Left ventricle myocardium inferior (tissue), 1 donor: ENCODE measurements at places on chromosomes 1 and 21. TPM values are rescaled to one million over a fixed set of nuclear protein-coding genes. Genes with fewer than 3 reads are reported as not detected.
A peak's percentile ranks its signal among the peaks of the same experiment; 100 is the strongest.

DNA sequence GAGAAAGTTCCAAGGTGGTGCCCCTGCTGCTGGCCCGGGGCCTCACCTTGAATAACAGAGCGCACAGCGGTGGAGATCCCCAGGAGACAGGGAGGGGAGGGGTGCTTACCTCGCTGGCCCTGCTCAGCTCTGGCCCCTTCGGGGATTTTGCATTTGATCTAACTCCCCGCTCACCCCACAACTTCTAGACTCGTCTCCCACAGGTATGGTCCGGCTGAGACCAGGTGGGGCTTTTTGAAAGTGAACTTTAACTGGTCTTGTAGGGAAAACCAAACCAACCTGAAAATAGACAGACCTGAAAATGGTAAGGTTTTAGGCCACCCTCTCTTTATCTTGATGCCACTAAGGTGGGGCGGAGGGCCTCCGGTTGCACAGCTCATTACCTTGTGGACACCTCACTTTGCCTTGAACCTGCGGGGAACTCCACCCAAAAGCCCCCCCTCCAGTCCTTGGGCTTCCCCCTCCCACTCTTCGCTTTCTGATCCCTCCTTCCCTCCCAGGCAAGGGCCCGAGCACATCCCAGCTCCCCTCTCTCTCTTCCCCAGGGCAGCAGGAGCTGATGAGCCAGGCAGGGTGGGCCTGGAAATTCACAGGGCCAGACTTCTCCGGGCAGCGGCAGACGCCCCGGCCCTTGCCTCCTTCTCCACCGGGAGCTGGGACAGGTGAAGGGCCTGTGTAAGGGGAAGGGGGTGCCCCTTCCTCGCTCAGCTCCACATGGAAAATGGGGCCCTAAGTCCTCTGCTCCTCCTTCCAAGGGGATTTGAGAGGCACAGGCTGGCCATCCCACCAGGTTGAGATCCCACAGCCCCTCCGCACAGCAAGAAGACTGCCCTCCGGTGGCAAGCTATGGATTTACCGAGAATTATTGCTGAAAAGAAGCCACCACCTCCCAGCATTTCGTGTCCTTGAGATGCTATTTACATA is 16.1 kb downstream of the TNFRSF8 start:
- H3K27me3 ChIP-seq: peaks cover 43% of the 10 kb centered on the region
- no peaks in the 10 kb centered on the region for H3K36me3 ChIP-seq
- DNase-seq: no peak
- H3K4me3 ChIP-seq: no peak overlapping the region
- no peaks in the 10 kb centered on the region for H3K4me1 ChIP-seq

DNA sequence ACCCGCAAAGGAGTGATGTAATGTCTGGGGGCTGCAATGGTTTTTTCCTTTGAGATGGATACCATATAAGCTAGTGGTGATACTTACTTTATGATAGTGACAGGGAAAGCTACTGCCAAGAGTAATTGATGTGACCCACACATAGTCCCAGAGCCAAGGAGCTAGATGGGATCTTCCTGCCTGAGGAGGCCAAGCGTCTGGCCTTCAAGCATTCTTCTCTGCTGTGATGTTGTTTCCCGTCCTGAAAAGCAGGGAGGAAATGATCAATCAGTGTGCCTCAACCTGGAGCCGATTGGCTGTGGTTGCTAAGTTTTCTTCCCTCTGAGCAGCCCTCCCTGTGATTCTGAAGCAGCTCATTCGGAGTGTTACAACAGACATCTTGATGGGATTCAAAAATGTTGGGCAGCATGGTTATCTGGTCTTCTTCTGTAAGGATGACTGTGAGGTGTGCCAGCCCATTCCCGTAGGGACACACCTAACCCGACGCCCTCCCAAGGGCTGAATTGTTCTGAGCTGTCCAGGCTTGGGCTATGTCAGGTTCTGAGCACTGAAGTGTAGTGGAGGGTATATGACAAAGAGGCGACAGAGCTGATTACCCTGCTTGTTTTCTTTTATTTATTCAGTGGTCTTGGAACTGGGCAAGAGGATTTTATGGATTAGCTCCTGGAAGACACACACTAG is 56.7 kb downstream of the UCK2 start:
- H3K4me3 ChIP-seq: no peak overlapping the region
- H3K4me1 ChIP-seq: peaks cover 27% of the 10 kb centered on the region
- H3K27me3 ChIP-seq: no peaks in the 10 kb centered on the region
- DNase-seq: no peak
- no peaks in the 10 kb centered on the region for H3K36me3 ChIP-seq

GRCh38 chr1:177799746-177800145 is 170.1 kb downstream of the SEC16B start:
- H3K27ac ChIP-seq: no peak overlapping the region
- H3K36me3 ChIP-seq: no peaks in the 10 kb centered on the region
- DNase-seq: no peak
- peaks cover 65% of the 10 kb centered on the region for H3K27me3 ChIP-seq

GRCh38 chr1:12153181-12153785 is 13.5 kb upstream of the TNFRSF1B start:
- H3K4me3 ChIP-seq: no peak overlapping the region
- H3K36me3 ChIP-seq: no peaks in the 10 kb centered on the region
- no peaks in the 10 kb centered on the region for H3K27me3 ChIP-seq

DNA sequence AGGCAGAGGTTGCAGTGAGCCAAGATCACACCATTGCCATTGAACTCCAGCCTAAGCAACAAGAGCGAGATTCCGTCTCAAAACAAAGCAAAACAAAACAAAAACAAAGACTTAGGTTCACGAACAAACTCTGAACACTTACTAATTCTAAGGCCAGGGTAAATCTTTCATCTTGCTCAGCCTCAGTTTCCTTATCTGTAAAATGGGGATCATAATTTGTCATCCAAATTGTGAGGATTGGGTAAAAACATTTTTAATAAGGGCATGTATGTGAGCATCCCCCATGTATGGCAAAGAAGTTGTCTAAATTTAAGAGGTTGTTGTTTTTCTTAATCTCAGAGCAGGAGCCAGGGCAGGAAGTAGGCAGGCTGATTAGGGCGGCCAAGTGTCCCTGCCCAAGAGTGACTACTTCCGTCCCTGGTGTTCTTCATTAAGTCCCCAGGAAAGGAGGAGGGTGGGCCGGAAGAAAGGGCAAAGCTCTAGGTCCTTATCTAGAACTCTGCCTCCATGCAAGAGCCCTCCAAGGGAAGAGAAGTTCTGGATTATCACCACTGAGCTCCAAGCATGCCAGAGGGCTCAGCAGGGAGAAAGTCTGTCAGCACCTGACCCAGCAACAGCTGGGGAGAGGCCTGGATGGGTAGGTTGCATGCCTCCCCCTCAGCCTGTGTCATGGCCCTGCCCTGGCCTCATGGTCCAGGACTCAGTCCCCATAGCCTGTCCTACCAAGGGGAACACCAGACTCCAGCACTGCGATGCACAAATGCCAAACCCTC is 49.9 kb upstream of the CLIC4 start:
- peak; percentile 38 for DNase-seq
- H3K4me3 ChIP-seq: peak overlapping the region; percentile 10
- H3K36me3 ChIP-seq: no peaks in the 10 kb centered on the region
- H3K4me1 ChIP-seq: peaks cover 63% of the 10 kb centered on the region

- peaks cover 53% of the 10 kb centered on the region for H3K4me1 ChIP-seq
- no peak overlapping the region for H3K4me3 ChIP-seq
- H3K36me3 ChIP-seq: no peaks in the 10 kb centered on the region
- no peak for DNase-seq
Observed at GRCh38 chr1:207021876-207022596, 10.5 kb downstream of the C1orf116 start.

GRCh38 chr1:154499446-154499845 is 2.6 kb upstream of the TDRD10 start:
- no peak for DNase-seq
- H3K36me3 ChIP-seq: peaks cover 14% of the 10 kb centered on the region
- H3K4me3 ChIP-seq: peak overlapping the region; percentile 74
- H3K27ac ChIP-seq: peak overlapping the region; percentile 94
- H3K4me1 ChIP-seq: peaks cover 73% of the 10 kb centered on the region

DNA sequence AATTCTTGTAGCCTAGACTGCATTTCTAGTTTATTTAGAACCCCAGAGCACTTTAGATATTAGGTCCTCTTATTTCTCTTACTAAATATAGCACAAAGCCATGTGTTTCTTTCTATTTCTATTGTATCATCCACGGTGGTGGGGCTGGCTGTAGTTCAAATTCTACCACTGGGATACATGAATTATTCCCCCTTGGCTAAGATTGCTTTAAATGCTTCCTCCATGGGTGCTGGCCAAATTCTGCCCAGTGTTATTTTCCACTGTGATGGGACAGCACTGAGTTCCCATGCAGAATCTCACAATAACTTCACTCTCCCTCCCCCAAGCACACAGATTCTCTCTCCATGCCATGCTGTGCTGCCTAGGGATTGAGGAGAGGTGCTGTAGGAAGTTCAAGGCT is 41.5 kb upstream of the GBP6 start:
- no peak overlapping the region for H3K4me3 ChIP-seq
- H3K36me3 ChIP-seq: no peaks in the 10 kb centered on the region
- DNase-seq: no peak
- H3K4me1 ChIP-seq: peaks cover 15% of the 10 kb centered on the region
- no peak overlapping the region for H3K27ac ChIP-seq

DNA sequence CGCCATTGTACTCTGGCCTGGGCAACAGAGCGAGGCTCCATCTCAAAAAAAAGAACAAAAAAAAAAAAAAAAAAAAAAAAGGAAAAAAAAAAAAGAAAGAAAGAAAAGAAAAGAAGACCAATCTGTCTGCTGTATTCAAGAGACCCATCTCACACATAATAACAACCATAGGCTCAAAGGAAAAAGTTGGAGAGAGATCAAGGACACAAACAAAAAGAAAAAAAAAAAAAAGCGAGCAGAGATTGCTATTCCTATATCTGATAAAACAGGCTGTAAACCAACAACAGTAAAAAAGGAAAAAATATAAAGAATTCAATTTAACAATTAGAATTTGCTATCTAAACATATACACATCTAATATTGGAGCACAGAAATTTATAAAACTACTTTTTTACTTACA is 150.4 kb downstream of the BRINP3 start:
- DNase-seq: no peak
- H3K27ac ChIP-seq: no peak overlapping the region
- no peaks in the 10 kb centered on the region for H3K4me1 ChIP-seq
- H3K36me3 ChIP-seq: no peaks in the 10 kb centered on the region
- H3K27me3 ChIP-seq: no peaks in the 10 kb centered on the region

DNA sequence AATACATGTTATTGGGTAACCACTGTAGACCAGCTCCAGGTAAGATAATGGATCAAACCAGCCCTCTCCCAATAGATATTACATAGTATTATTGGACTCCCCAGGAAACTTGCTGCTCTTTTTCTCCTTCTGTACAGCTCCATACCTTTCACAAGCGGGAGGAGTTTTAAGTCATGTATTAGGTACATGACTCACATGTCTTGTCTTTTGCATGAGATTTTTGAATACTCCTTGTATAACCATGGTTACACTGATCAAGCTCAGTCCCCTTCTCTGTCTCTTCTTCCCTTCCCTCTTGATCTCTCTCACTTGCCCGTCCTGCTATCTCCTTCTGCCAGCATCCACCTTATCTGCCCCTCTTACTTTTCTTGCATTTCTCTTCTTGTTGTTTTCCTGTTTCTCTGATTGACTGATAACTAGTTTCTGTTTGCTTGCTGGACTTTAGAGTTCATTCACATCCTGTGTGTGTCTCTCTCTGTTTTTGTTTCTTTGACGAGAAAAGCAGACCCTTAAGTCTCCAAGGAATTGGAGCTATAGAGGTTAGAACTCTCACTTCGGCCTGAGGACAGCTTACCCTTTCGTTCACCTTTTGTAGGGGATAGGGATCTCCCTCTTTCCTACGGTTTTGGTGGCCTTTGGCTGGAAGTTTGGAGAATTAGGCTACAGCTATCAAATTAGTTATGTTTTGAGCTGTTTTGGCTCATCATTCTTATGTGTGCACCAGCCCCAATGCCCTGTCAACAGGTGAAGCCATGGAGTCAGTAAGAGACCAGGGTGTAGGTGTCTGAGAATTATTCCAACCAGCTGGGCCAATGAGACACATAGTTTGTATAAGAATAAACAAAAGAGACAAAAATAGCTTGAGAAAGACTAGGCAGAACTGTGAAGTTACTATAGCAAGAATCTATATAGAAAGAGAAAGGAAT is 49.0 kb upstream of the ASB17 start:
- H3K27me3 ChIP-seq: no peaks in the 10 kb centered on the region
- H3K27ac ChIP-seq: no peak overlapping the region
- H3K36me3 ChIP-seq: no peaks in the 10 kb centered on the region

DNA sequence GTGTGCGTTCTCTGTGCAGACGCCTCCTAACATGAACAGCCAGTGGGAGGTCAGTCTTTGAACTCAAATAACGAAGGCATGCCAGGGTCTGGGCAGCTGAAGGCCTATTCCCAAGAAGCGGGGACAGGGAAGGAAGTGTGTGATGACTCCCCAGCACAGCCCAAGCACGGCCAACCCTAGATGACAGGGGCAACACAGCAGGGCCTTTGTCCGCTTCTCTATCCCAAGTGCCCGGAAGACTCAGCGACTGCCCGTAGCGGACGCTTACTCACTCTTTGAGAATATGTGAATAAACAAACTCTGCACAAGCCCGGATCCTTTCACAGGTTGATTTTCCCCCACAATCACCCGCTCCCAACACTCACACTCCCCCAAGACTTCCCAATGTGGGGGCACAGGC is 11.2 kb downstream of the C1orf198 start:
- H3K36me3 ChIP-seq: peaks cover 32% of the 10 kb centered on the region
- peak overlapping the region; percentile 92 for H3K27ac ChIP-seq
- no peak for DNase-seq
- H3K27me3 ChIP-seq: no peaks in the 10 kb centered on the region
- no peak overlapping the region for H3K4me3 ChIP-seq

DNA sequence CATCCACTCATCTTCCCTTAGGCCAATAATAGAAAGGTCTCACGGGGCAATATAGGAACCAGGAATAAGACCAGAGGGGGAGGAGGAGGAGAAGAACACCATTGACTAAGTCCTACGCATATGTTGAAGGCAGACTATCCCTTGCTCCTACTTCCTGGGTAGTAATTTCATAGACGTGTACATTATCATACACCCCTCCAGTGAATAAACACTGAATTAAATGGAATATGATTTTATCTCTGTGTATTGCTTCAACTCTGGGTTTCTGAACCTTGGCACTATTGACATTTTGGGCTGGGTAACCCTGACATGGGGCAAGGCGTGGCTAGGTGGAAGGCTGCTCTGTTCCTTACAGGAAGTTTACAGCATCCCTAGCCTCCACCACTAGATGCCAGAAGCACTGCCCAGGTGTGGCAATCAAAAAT is 17.3 kb upstream of the FHAD1 start:
- H3K27ac ChIP-seq: no peak overlapping the region
- DNase-seq: no peak
- peaks cover 14% of the 10 kb centered on the region for H3K4me1 ChIP-seq
- no peak overlapping the region for H3K4me3 ChIP-seq
- H3K36me3 ChIP-seq: no peaks in the 10 kb centered on the region

- H3K36me3 ChIP-seq: no peaks in the 10 kb centered on the region
- no peak overlapping the region for H3K4me3 ChIP-seq
- peaks cover 6% of the 10 kb centered on the region for H3K27me3 ChIP-seq
- H3K27ac ChIP-seq: peak overlapping the region; percentile 41
- DNase-seq: no peak
Observed at GRCh38 chr1:223700942-223701637, 11.2 kb upstream of the CAPN2 start.

- H3K36me3 ChIP-seq: no peaks in the 10 kb centered on the region
- H3K27ac ChIP-seq: no peak overlapping the region
- no peak overlapping the region for H3K4me3 ChIP-seq
- no peaks in the 10 kb centered on the region for H3K4me1 ChIP-seq
- H3K27me3 ChIP-seq: no peaks in the 10 kb centered on the region
Observed at GRCh38 chr1:174858301-174858700, 141.4 kb upstream of the CACYBP start.

ERG gene
- total RNA-seq: 17.3 TPM

NCF2 gene
- 4.5 TPM for total RNA-seq

SRSF10 gene
- 56.5 TPM for total RNA-seq

DNASE2B gene
- not detected for total RNA-seq

MCOLN2 gene
- total RNA-seq: 0.19 TPM

GPR25 gene
- not detected for total RNA-seq
